Choroid plexus epithelial cell (primary cell): ENCODE measurements at places on chromosomes 16 and 17.

GRCh38 chr17:61122326-61122913 is 277.2 kb upstream of the TBX2 start:
- DNase-seq, result no peak

DNA sequence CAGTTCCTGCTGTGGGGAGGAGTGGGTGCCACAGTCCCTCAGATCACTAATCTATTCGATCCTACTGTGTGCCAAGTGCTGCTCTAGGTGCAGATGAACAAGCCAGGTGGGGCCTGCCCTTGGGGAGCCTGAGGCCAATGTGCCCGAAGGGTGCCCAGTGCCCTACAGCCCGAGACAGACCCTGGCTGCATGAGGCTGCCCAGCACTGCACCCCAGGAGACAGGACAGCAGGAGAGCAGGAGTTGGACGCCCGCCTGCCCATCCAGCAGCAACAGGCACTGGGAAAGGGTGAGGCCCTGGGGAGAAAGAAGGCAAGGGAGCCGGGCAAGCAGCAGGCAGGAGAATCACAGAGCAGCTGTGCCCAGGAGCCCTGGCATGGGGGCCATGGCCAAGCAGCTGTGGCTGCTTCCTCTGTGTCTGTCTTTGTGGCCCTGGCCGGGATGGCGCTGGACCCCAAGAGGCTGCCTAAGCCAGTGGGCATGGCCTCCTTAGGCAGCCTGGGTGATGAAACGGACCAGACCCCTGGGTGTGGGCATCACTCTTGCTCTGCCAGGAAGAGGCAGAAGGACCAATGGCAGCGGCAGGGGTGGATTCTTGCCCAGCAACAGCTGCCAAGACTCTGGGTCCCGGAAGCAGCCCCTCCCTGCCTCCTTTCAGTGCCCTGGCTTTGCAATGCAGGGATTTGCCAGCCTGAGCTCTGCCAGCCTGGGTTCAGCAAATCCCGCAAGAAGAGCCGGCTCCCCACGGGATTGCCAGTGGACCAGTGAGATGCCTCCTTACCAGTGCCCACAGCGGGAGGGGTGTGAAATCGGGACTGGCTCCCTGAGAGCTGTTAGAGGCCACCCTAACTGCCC is 179.6 kb upstream of the TNRC6C start:
- DNase-seq, result no peak

DNA sequence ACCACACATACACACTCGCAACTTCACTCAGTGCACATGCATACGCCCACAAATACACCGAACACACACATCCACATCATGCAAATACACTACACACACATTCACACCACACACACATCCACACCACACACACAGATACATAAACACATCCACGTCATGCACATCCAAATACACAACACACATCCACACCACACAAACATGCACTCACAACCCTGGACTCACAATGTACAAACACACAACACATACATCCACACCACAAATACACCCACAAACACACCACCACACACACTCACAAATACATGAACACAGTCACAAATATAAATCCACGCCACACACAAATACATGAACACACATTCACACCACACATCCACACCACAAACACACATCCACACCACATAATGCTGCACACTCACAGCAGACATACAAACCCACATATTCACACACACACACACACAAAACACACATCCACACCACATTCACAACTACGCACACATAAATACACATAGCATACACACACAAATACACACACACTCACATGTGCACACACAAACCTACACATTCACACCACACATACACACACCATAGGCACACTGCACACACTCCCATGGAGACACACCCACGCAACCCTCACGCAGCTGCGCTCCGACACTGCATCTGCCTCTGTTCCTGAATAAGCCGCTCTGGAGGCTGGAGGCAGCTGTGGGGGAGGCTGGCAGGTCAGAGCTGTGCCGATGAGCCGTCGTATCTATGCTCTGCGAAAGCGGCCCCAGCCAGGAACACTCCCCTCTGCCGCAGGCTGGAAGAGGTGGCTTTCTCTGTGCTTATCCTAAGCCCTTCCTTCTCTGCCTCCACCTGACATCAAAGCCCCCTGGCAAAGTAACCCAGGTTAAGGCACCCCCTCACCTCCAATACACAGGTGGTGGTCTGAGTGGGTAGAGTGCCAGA is 141.8 kb downstream of the GRIN2A start:
- no peak for DNase-seq

DNA sequence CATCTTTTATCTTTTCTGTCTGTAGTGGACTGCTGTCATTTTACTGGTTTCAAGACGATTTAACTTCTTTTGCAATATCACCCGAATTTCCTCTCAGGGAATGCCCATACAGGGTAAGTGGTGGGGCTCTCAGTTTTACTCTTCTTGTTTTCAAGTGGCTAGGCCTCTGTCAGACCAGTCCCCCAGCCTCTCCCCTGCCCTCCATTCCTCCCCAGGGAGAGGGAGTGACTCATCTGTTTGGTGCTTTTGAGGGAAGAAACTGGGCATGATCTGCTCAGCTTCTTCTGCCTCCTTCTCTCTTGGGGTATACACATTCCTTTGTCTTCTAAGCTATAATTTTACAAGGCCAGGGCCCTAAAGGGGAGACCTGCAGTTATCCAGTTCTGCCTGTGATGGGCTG is 332.0 kb downstream of the CBLN1 start:
- DNase-seq, result no peak

DNA sequence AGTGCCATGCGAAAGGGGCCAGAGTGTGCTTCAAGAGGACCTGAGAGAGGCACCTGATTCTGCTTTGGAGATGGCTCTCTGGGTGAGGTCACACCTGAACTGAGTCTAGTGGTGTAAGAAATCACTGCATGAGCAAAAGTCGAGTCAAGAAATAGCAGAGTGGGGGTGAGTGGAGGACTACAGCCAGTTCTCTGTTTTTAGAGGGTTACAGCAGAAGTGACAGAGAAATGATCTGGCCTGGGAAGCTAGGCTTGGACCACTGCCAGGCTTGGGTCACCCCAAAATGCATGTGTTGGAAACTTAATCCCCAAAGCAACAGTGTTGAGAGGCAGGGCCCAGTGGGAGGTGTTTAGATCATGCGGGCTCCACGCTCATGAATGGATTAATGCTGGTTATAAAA is 312.0 kb downstream of the CBLN1 start:
- no peak for DNase-seq

- no peak for DNase-seq
These were observed 47.8 kb upstream of the GCSH start for GRCh38 chr16:81143921-81144471.
